Upper lobe of left lung (tissue), 6 donors: ENCODE measurements at places on chromosomes 12 and 14. TPM values are rescaled to one million over a fixed set of nuclear protein-coding genes. Genes with fewer than 3 reads are reported as not detected.

Gene SRRM4
- total RNA-seq, result not detected

Gene RERG
- total RNA-seq, result 21.9 TPM

Gene ANG
- 16.8 TPM for total RNA-seq

Gene RAB15
- 27.8 TPM for total RNA-seq

Gene OR4K13
- total RNA-seq, result not detected

Gene PLD4
- not detected for total RNA-seq

Gene PLBD1
- total RNA-seq, result 47.3 TPM

Gene LIN7A
- total RNA-seq, result 32.5 TPM

Gene CINP
- total RNA-seq, result 24.6 TPM

Gene LRRC43
- total RNA-seq, result 4.0 TPM

Gene TRPV4
- total RNA-seq, result 9.7 TPM

Gene SPIC
- total RNA-seq, result 0.20 TPM

Gene ABHD12B
- total RNA-seq, result 0.26 TPM

Gene KRT1
- total RNA-seq, result 2.4 TPM

Gene TSHR
- total RNA-seq, result not detected

Gene SINHCAF
- 43.7 TPM for total RNA-seq

Gene TESPA1
- total RNA-seq, result 10.5 TPM

Gene PHLDA1
- total RNA-seq, result 14.9 TPM

Gene EPYC
- not detected for total RNA-seq

Gene ATN1
- 108 TPM for total RNA-seq

Gene OR4M1
- not detected for total RNA-seq

Gene GUCY2C
- not detected for total RNA-seq

Gene TAS2R19
- total RNA-seq, result 5.8 TPM

Gene SLC25A47
- not detected for total RNA-seq

Gene IKZF4
- 5.6 TPM for total RNA-seq

Gene VRTN
- total RNA-seq, result not detected

Gene OR6C2
- total RNA-seq, result not detected

Gene TSPAN11
- 1.0 TPM for total RNA-seq

Gene DHRS4L2
- total RNA-seq, result 27.4 TPM

Gene ZDHHC22
- total RNA-seq, result not detected

Gene RNASE13
- not detected for total RNA-seq

Gene SYT1
- total RNA-seq, result not detected

Gene FOXN4
- 5.2 TPM for total RNA-seq

Gene SNAPC1
- total RNA-seq, result 4.4 TPM

Gene DUSP16
- total RNA-seq, result 51.6 TPM

Gene RND1
- total RNA-seq, result 16.8 TPM

Gene ZNF385A
- total RNA-seq, result 18.9 TPM

Gene PMEL
- 45.1 TPM for total RNA-seq

Gene DIO2
- not detected for total RNA-seq

Gene ACRBP
- 7.2 TPM for total RNA-seq

Gene PPP2R5C
- 208 TPM for total RNA-seq

Gene CELA1
- total RNA-seq, result not detected

Gene B4GALNT1
- total RNA-seq, result under 0.01 TPM

Gene AICDA
- not detected for total RNA-seq

Gene COCH
- 0.71 TPM for total RNA-seq

Gene FOXG1
- not detected for total RNA-seq

Gene PAX9
- total RNA-seq, result 2.3 TPM

Gene DCAF5
- 78.6 TPM for total RNA-seq

Gene CLEC14A
- total RNA-seq, result 27.2 TPM

Gene SLC16A7
- total RNA-seq, result 31.8 TPM
